ENCODE measurements at places on chromosomes 3 and 15.
A peak's percentile ranks its signal among the peaks of the same experiment; 100 is the strongest.

GRCh38 chr15:65409036-65409631 is 13.6 kb downstream of the IGDCC4 start:
- DNase-seq: no peak

GRCh38 chr15:40927495-40927872 is 1.7 kb upstream of the DLL4 start:
- no peak for DNase-seq

GRCh38 chr15:58425185-58425584 is 6.6 kb upstream of the LIPC start:
- no peak for DNase-seq

GRCh38 chr3:43185274-43185982 is 79.5 kb upstream of the POMGNT2 start:
- no peak for DNase-seq

GRCh38 chr15:79539401-79539800 is 107.3 kb downstream of the MINAR1 start:
- DNase-seq: no peak

- DNase-seq: no peak
Observed at GRCh38 chr15:67118808-67119207, 53.4 kb downstream of the SMAD3 start.

GRCh38 chr3:133393691-133394474 is 6.0 kb upstream of the BFSP2 start:
- no peak for DNase-seq

DNA sequence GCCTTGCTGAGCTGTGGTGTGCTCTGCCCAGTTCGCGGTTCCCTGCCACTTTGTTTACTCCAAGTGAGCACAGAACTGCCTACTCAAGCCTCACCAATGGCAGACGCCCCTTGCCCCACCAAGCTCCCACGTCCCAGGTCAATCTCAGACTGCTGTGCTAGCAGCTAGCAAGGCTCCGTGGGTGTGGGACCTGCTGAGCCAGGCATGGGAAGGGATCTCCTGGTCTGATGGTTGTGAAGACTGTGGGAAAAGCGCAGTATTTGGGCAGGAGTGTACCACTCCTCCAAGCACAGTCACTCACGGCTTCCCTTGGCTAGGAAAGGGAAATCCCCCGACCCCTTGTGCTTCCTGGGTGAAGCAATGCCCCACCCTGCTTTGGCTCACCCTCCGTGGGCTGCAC is 45.0 kb downstream of the SLC12A6 start:
- no peak for DNase-seq

- no peak for DNase-seq
Observed at GRCh38 chr3:44128057-44128775, 113.5 kb upstream of the TOPAZ1 start.

GRCh38 chr3:47910777-47911440 is 105.3 kb downstream of the MAP4 start:
- DNase-seq: no peak

DNA sequence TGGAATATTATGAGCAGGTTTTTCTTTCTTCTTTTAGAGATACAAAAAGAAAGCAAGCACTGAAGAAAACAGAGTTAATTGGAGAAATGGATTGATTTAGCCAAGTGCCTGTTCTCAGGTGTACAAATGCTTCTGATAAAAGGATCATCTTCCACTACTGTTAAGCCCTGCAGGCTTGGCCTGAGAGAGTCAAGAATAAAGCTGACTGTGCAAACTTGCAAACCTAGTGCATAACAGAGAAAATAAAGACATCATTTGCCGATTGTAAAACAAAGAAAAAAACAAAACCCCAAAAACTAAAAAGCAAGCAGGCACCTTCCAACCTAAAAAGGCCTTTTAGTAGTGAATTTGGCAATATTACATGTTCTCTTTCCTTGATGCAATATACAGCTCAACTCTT is 78.0 kb upstream of the CCDC80 start:
- no peak for DNase-seq

DNA sequence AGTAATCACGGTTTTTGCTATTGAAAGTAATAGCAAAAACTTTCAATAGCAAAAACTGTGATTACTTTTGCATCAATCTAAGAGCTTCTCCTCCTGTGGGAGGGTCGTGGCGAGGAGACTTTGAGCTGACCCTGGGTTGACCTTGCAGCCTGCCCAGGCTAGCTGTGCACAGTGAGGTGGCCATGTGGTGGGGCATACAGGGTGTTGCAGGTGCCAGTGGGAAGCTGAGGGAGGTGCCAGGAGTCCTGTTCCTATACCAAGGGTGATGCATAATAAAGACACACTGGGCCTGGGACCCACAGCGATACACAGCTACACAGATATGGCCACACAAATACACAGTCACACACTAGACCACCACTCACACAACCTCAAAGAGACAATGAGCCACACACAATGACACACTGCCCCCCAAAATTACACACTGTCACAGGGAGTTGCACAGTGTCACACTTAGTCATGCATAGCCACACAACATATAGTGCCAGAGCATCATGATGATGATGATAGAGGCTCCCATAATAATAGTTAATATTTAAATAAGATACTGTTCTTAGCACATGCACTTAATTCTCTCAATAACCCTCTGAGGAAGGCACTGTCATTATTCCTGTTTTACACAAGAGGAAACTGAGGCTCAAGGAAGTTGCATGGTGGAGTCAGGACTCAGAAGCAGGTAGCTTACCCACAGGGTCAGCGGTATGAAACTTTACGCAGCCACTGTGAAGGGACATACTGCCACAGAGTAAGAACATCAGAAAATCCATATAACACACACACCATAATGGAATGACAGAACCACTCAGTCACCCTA is 6.3 kb downstream of the PLCD1 start:
- DNase-seq: no peak

- DNase-seq: no peak
Observed at GRCh38 chr3:124243177-124243859, 251.4 kb upstream of the ROPN1 start.

GRCh38 chr15:40232625-40233070 is 6.2 kb upstream of the PAK6 start:
- DNase-seq: no peak

- no peak for DNase-seq
Observed at GRCh38 chr15:37220949-37221670, 120.8 kb upstream of the MEIS2 start.

DNA sequence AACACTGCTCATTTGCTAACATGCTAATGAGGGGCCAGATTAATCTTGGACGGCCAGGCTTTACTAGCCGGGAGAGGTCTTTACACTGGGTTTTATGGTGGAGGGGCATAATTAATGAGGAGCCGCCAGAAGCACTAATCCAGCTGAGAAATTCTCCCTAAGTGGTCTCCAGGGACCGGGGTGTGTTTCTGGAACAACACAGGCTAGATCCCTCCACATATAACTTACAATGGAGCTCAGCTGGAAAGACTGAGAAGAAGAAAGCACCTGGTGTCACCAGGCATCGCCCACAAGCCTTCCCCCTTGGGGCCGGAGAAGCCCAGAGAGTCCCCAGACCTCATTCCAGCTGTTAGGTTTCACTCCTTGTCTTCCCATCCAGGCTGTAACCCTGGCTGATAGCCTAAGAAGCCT is 127.5 kb downstream of the MEGF11 start:
- DNase-seq: no peak

- no peak for DNase-seq
Observed at GRCh38 chr15:80437334-80437891, 33.2 kb downstream of the ARNT2 start.

GRCh38 chr15:34055868-34056595 is 17.0 kb upstream of the AVEN start:
- DNase-seq: no peak

GRCh38 chr15:90400005-90400758 is 12.1 kb downstream of the IQGAP1 start:
- DNase-seq: no peak

DNA sequence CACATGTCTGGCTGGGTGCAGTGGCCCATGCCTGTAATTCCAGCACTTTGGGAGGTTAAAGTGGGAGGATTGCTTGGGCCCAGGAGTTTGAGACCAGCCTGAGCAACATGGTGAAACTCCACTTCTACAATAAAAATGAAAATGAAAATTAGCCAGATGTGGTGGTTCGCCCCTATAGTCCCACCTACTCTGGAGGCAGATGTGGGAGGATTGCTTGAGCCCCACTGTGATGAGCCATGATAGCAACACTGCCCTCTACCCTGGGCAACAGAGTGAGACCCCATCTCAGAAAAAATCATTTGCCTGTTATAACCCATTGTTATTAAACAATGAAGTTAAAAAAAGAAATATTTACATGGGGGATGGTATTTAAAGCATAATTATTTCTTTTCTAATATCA is 240.1 kb upstream of the ZPLD1 start:
- no peak for DNase-seq

- DNase-seq: no peak
Observed at GRCh38 chr15:29812384-29812694, 9.9 kb downstream of the TJP1 start.

GRCh38 chr15:40242213-40242599 is 3.3 kb downstream of the PAK6 start:
- DNase-seq: no peak

GRCh38 chr3:71070497-71071463 is 512.7 kb downstream of the FOXP1 start:
- no peak for DNase-seq

DNA sequence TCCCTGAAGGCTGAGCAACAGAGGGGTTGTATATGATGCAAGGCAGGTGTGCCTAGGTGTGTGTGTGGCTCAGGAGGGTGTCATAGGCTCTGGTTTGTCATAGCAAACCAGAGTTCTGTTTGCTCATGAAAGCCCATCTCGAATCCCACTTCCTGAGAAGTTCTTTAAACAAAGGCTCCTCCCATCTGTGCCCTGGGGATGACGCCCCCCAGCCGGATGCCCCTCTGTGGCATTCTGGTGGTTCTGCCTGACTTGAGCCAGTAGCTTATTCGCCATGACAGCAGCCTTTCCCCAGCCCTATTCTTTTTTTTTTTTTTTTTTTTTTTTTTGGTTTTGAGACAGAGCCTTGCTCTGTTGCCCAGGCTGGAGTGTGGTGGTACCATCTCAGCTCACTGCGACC is 45.4 kb downstream of the PDIA5 start:
- DNase-seq: no peak

GRCh38 chr3:157532529-157533297 is 29.5 kb upstream of the VEPH1 start:
- no peak for DNase-seq

- DNase-seq: no peak
Observed at GRCh38 chr15:20295238-20295811, 246.3 kb downstream of the GOLGA6L6 start.

DNA sequence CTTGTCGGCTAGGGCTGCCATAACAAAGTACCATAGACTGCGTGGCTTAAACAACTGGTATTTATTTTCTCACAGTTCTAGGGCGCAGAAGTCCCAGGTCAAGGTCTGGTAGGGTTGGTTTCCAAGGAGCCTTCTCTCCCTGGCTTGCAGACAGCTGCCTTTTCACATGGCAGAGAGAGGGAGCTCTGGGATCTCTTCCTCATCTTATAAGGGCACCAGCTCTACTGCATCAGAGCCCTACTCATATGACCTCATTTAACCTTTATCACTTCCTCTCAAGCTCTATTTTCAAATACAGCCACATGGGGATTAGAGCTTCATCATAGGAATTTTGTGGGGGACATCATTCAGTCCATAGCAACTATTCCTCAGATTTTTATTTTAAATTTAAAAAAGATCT is 17.6 kb upstream of the PAQR9 start:
- DNase-seq: no peak

DNA sequence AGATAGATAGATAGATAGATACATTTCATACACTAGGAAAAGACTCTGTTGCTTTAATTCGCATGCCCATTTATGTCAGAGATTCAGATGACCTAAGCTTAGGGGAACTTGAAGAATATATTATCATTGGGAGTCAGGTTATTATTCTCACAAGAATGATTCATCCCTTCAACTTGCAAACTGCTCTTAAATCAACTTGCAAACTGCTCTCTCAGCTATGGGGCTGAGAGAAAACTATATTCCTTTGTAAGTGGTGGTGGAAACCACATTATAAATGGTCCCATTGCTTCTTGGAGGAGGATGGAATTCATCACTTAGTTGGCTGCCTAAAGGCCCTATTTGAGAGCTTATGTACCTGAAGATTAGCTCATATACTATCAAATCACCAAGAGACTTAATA is 160.9 kb upstream of the STAC start:
- no peak for DNase-seq

- no peak for DNase-seq
Observed at GRCh38 chr15:99197856-99198255, 51.5 kb downstream of the TTC23 start.

GRCh38 chr3:101131767-101132166 is 138.5 kb upstream of the ABI3BP start:
- no peak for DNase-seq

DNA sequence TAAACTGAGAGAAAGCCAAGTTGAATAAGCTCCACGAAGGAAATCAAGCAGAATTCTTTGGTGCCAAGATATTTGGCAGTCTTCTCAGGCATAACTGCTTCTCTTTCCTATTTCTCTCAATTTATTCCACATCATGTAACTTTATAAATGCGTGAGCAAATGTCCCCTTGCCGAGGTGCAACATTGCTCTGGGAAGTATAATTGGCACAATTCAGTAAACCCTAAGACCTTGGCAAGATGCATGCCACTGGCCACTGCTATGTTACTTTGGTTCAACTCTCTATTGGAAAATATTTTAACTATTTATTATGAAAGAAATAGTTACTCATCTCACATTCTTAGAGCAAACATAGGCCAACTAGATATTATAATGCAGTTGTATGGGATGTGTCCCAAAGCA is 170.2 kb downstream of the SUCNR1 start:
- DNase-seq: no peak

DNA sequence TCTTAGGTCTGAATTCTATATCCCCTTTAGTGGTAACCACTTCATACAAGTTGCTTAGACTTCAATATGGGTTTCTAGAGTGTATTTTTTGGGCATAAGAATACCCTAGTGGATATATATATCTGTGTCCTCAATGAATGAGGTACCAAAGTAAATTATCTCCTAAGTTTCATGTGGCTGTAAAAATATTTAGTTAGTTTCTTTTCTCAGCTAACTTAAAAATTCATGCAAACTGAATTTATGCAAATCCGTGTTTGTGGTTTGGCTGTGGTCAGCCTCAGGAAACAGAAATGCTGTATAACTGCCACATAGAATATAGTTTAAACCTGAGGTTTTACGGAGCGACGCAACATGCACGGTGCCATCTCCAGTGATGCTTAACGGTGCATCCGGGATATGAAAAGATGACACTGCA is 80.3 kb downstream of the PEX5L start:
- DNase-seq: no peak

DNA sequence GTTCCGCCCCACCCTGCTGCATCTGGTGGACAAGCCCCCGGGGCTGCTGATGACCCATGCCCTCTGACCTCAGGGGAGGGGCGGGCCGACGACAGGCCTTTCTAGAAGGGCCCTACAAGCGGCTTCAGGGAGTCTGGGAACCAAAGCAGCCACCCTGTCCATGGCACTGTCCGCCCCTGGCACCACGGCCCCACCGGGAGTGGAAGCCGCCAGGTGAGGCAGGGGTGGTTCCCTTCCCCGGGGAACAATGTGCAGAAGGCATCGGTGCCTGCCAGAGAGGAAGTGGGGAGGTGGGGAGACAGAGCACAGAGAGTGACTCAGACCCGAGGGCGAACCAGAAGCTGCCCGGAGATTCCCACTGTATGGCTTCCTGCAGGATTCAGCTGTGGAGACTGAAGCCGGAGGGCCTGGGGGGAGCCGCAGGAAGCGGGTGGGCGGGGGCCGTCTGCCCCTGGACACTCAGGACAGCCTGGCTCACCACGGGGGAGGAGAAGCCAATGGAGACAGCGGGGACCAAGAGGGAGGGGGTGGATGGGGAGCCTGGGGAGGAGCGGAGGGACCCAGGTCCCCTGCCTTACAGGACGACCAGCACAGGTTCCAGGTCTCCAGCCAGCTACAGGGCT is 134.0 kb downstream of the TPRA1 start:
- no peak for DNase-seq

- peak; percentile 78 for DNase-seq
Observed at GRCh38 chr15:101088788-101089578, 162.9 kb downstream of the CHSY1 start.

All from CD8-positive, alpha-beta T cell (primary cell).